ENCODE measurements at places on chromosomes 2 and 18.

DNA sequence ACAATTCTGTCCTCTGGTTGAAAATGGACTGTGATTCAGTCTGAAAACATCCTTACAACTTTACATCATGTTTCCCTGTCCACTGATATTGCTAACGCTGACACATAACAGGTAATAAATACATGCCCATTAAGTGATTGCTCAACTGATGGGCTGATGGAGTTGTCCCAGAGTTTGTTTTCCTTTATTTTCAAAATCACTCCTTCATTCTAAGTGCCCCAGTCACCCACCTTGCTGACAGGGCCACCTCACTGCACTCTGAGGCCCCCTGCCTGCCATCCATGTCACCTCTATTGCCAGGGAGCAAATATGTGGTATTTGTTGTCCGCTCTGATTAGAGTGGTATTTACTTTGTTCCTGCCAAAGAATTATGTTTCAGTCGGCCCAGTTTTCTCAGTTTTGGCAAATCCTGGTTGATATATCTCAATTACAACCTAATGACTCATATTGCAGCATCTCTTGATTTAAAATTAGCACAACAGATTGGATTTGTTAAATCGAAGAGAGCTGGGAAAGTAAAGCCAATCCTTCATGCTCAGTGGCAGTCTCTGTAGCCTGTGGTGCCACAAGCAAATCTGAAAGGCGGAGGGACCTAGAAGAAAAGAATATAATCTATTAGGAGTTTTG is 105.1 kb downstream of the RDH14 start:
- no peak for DNase-seq

DNA sequence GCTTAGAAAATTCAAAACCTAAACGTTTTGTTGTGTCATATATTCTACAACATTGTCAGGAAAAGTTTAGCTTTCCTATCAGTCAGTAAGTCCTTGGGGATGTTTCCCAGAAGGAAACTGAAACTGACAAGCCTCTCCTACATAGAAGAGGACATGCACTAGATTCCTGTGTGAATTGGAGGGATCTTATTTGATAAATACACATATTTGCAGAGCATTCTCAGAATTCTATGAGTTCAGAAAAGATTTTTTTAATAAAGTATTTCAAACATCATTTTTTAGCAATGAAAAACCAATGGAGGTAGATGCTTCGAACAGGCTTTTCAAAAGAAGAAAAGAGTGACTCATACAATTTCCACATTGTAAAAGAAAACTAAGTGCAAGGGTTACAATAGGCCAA is 1706.7 kb downstream of the SUCLG1 start:
- no peak for DNase-seq

DNA sequence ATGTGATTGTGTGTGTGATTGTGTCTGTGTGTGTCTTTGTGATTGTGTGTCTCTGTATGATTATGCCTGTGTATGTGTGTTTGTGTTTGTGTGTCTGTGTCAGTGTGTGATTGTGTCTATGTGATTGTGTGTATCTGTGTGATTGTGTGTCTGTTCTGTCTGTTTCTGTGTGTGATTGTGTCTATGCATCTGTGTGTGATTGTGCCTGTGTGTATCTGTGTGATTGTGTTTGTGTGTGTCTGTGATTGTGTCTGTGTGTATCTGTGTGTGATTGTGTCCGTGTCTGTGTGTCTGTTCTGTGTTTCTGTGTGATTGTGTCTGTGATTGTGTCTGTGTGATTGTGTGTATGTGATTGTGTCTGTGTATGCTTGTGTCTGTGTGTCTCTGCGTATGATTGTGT is 12.1 kb upstream of the KLHL30 start:
- no peak for DNase-seq

DNA sequence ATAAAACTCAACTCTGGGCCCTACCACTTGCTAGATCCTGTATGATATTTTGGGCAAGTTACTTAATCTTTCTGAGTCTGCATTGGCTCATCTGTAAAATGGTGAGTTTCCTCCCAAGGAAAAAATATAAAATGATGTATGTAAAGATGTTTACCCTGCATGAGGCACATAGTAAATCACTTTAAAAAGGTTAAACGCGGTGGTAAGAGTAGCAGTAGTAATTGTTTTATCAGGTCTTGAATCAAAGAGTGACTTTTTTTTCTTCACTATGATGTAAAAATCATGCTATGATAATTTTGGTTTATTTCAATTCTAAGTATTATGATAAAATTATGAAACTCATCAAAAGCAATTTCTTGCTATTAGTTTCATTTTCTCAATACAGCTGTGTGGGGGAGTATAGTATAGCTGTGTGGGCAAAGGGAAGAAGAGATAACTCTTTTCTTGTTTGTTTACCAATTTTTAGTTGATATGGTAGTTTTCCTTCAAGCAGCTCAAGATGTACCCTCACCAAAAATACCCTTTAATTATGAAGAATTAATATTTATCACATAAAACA is 10.7 kb downstream of the ARHGAP15 start:
- no peak for DNase-seq

GRCh38 chr18:76958692-76959341 is 136.5 kb downstream of the ZNF236 start:
- DNase-seq: no peak

GRCh38 chr18:305003-305501 is 37.2 kb upstream of the THOC1 start:
- no peak for DNase-seq

GRCh38 chr18:70288171-70288850 is 534 bp upstream of the SOCS6 start:
- DNase-seq: no peak

- DNase-seq: no peak
These were observed 6.0 kb downstream of the CIAO1 start for GRCh38 chr2:96271995-96272394.

GRCh38 chr18:13568443-13569392 is 157.6 kb downstream of the FAM210A start:
- no peak for DNase-seq

Data from T-helper 22 cell (primary cell).